Hematopoietic multipotent progenitor cell treated with erythropoietin and hydrocortisone succinate and interleukin-3 and kit ligand, for 4 days (in vitro differentiated cells): ENCODE measurements at places on chromosomes 3 and 15.

- DNase-seq = no peak
These were observed 62.7 kb downstream of the PDIA5 start for GRCh38 chr3:123129532-123129931.

DNA sequence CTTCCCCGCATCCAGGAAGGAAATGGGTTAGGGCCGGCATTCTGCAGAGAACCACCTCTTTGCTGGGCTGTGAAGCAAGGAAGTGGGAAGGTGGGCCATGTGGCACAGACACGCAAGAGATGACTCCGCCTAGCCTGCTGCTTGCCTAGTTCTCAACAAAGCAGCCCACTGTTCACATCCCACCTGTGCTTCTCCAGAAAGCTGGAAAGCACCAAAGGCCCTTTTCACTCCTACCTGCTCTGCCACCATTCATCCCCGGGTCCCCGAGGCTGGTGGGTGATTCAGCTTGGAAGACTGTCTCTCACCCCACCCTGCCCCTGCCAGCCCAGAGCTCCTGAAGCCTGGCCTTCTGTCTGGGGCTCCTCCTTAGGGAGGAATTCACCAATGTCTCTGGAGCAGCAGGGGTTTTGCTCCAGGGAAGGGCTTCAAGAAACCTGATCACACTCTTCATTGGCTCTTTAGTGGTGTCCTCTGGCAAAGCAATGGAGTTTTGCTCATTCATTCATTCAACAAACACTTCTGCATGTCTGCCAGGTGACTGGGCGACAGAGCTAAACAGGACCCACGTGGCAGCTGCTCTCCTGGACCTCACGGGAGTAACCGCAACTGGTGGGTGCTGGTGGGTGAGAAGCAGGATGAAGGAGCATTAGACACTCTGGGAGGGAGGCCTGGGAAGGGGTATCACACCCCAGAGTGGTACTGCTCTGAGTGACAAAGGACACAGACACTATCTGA lies 145.4 kb upstream of the TLE3 start:
- DNase-seq = no peak

DNA sequence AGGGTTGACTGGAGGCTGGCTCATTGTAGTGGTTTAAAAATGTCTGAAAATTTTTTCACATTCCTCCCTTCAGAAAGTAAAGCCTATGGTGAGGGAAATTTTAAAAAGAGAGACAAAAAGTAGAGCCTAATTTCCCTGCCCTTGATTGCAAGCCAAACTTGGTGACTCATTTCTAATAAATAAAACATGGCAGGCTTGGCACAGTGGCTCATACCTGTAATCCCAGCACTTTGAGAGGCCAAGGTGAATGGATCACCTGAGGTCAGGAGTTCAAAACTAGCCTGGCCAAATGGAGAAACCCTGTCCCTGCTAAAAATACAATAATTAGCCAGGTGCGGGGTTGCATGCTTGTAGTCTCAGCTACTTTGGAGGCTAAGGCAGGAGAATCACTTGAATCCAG lies 18.9 kb upstream of the ARRDC4 start:
- no peak for DNase-seq

GRCh38 chr3:186628756-186629155 lies 11.4 kb upstream of the FETUB start:
- DNase-seq = peak; percentile 73

DNA sequence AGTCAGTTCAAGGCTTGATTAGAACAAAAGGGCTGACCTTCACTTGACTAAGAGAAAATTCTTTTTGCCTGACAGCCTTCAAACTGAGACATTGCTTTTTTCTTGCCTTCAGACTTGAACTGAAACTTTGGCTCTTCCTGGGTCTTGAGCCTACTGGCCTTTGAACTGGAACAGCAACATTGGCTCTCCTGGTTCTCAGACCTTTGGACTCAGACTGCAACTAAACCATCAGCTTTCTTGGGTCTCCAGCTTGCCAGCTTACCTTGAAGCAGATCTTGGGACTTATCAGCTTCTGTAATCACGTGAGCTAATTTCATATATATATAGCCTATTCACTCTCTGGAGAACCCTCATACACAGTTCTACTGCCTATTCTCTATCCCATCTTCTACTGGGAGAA lies 19.5 kb upstream of the WDR49 start:
- DNase-seq = no peak

- DNase-seq = peak; percentile 87
These were observed 684 bp upstream of the RPS27L start for GRCh38 chr15:63157891-63158431.

DNA sequence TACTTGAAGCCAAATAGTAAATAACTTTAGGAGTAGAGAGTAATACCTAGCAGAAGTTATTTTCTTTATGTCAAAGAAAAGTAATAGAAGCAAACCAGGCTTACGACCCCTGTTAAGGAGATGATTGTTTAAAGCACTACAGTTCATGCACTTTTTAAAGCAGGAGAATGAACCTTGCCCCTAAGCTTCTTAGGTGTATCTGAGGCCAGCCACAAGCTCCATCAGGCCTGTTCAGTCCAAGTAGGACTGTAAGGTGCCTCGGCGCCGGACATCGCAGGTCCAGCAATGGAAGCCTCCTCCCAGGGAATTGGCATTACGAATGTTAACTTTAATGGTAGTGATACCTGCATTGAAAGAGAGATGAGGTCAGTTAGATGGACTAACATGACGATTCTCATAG lies 16.5 kb downstream of the GATM start:
- DNase-seq = no peak

GRCh38 chr3:140736863-140737460 lies 59.1 kb downstream of the TRIM42 start:
- DNase-seq = peak; percentile 51

GRCh38 chr15:82303956-82304777 lies 41.5 kb downstream of the SAXO2 start:
- DNase-seq = no peak

- no peak for DNase-seq
These were observed 161.6 kb downstream of the GHSR start for GRCh38 chr3:172286548-172287148.

- peak; percentile 83 for DNase-seq
These were observed 36.9 kb downstream of the DNASE1L3 start for GRCh38 chr3:58173669-58174398.

DNA sequence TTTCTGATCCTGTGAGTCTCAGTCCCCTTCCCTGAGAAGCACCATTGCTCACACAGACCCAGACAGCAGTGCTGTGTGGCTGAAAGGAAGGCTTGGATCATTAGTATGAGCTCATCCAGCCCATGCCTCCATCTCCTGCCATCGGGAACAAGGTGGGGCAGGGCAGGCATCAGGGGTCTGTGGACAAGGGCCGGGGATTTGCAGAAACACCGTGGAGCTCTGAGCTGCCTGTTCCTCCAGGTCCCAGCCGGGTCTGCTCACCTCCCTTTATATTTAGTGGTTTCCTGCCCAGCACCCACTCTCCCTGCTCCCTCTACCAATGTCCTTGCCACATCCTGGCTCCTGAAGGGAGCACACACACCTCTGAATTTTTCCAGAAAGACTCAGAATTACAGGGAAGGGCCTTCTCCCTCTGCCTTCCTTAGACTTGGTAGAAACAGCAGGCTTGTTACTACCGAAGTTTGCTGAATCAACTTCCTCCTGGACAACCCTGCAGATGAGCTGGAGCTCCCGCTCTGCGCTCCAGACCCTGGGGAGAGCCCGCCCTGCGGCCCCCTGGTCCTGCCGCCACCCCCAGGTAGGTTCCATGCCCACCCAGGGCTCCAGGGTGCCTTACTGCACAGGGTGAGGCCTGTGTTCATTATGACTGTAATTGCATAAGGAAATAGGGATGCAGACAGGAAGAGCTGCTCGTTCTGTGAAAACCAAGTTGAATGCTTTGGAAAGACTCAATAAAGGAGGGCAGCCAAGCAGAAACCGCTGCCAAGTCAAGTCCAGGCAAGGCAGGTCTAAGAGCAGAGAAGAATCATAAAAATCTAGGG lies 128.1 kb downstream of the NSMCE3 start:
- no peak for DNase-seq

DNA sequence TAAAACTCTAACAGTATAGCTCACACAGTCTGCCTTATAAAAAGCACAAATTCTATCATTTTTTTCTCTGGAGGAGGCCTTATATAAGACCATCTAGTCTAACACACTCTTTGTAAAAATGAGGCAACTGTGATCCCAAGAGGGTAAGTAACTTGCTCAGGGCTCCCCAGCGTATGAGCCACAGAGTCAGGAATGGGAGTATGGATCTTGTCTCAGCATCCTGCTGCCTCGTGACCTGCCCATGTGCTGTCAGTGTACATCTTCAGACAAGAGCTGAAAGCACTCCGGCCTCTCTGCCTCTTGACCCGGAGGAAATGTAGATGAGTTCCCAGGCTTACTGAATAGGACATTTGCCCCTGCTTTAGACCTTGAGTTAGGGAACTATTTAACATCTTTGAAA lies 28.4 kb upstream of the MEF2A start:
- DNase-seq = no peak

GRCh38 chr3:40516201-40516600 lies 8.6 kb upstream of the ZNF621 start:
- DNase-seq = no peak

DNA sequence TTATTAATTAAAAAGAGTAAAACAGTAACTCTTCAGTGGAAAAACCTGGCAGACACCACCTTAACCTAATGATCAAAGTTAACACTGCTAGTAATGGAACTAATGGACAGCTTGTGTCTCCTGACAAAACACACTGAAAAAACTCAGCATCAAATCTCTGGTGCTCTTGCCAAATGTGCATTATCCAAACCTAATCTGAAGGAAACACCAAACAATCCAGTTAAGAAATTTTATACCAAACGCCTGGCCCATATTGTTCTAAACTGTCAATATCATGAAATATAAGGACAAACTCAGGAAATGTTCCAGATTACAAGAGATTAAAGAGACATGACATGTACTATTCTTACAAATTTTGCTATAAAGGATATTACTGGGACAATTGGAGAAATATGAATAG lies 10.4 kb downstream of the RSL24D1 start:
- DNase-seq = no peak

- DNase-seq = no peak
These were observed 353.8 kb downstream of the NAALADL2 start for GRCh38 chr3:175212896-175213295.

DNA sequence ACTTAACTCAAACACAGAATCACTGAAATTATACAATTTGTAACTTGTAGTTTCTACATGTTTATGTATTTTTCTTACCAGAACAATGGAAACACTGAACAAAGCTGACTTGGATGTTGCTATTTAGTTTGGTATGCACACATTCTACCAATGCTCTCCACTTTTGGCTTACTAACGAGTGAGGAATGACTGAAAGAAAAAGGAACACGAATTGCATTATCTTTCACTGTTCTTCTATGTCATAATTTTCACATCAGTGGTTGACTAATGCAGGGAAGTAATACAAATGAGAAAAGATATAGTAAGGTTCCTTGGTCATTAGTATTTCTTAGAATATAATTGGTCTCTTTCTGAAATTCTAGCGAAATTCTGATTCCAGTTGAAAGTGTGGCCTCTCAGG lies 9.8 kb upstream of the CNTN3 start:
- DNase-seq = no peak

DNA sequence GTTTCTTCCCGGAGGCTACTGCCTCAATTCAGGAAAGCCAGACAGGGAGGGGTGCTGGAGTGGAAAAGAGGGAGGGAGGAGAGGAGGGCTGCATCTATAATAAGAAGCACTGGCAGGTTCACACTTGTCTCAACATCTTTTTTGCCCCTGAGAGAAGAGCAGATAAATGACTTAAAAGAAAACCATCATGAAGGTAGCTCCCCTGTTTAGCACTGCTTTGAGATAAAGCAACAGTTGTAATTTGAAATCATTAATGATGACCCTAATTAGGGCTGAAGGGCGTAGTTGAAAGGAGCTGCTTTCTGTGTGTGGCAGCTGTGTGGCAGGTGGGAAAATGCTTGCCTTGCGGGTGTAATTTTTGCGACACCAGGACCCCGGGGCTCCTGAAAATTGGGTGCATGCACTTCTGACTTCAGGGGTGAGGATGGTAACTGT lies 222.8 kb upstream of the IL12A start:
- DNase-seq = no peak

DNA sequence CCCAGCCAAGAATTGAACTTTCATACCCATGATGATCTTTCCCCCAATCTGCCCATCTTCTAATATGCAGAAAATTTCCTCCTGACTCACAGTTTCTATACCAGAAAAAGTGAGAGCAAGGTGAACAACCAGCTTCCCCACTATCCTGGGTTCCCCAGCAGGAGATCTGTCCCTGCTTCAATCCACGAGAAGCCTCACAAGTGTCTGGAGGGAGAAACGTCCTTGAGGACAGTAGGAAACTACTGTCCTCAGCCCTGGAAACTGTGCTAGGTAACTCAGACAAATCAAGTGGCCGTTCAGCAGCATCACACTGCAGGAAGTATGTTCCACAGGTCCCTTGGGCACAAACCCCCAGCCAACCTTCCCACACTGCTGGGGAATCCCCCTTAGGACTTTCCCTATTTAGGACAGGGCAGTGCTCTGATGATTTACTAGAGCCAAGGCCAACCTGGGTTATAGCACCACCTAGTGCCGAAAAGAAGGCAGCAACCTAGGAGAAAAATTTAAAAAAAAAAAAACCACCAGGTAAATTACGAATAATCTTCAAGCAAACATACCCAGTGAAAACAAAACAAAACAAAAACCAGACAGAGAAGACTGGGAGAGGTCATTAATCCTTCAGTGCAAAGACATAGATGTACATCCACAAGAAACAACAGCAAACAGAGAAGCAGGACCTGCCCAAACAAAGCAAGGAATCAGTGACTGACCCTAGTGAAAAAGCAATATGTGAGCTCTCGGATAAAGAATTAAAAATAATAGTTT lies 36.0 kb downstream of the MORC1 start:
- peak; percentile 71 for DNase-seq

DNA sequence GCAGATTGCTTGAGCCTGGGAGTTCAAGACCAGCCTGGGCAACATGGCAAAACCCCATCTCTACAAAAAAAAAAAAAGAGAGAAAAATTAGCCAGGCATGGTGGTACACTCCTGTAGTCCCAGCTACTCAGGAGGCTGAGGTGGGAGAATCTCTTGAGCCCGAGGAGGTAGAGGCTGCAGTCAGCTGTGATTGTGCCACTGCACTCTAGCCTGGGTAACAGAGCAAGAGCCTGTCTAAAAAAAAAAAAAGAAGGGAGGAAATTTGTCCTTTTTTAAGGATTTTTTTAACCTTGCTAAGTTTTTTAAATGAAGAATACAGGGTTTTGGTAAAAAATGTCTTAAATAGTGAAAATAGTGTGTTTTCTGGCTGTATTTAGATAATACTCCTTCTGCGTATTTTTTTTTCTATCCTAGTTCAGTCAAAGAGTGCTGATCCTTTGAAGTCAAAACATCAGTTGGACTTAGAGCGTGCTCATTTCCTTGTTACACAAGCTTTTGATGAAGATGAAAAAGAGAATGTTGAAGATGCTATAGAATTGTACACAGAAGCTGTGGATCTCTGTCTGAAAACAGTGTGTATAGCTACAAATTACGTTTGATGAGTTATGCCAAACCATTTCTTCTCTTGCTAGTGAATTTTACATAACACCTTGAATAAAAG lies 11.1 kb downstream of the CAPN7 start:
- DNase-seq = no peak

- DNase-seq = no peak
These were observed 301.4 kb downstream of the OCA2 start for GRCh38 chr15:27797765-27798164.
